ENCODE measurements at places on chromosomes 3 and 15.

DNA sequence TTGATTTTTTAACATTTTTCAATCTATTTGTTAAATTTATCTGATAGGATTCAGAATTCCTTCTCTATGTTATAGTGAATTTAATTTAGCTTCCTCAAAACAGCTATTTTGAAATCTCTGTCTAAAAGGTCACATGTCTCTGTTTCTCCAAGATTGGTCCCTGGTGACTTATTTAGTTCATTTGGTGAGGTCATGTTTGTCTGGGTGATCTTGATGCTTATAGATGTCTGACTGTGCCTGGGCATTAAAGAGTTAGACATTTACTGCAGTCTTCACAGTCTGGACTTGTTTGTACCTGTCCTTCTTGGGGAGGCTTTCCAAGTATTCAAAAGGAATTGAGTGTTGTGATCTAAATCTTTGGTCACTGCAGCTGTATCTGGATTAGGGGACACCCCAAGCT, 169.5 kb upstream of the C2CD4B start:
- no peak for DNase-seq

- DNase-seq = no peak
Observed at GRCh38 chr3:138081371-138082084, 33.9 kb downstream of the DZIP1L start.

DNA sequence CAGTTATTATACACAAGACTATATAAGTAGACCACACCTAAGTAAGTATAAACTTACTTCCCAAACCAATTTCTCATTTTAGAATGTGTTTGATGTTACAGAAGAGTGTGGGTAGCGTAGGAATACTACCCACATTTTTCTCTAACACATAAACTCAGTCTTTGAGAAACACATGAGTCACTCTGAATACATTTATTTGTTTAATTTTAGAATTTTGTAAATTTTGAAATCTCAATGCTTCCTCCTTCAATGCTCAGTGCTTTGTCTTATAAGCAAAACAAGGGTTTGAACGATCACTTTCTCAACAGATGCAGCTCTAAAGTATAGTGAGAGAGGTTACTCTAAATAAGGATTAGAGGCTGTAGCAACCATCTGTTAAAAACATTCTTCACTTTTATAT, 700.8 kb downstream of the SI start:
- DNase-seq = no peak

DNA sequence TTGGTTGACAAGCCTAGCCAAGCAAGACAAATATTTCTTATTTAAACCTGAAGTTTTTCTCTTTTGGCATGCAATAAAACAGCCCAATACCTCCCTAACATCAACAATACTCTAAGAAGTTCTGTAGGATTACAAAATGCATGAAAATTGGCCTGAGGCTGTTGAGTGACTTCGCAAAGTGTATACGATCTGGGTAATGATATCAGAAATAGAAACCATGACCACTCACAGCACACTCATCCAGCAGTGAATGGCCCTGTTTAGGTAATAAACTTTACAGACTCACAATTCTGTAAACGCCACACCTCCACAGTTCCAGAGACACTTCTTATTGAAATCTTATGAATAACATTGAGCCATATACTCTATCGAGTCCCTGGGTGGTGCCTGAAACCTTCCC, 83.0 kb upstream of the NAALADL2 start:
- no peak for DNase-seq

DNA sequence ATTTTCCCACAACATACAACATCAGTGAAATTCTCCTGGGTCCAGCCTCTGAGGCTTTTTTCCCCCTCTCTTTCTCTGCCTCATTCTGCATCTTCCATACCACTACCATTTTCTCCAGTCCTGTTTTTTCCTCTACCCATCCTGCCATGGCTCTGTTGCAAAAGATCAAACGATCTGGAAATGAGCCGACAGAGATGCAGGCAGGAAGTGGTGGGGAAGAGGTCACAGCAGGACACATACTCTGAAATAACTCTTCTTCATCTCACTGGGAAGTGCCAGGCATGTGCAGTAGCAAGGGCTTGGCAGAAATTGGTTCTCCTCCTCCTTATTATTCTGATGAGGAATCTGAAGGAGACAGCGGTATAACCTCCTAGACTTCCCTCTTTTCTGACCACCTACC, 114.3 kb downstream of the CORO2B start:
- DNase-seq = peak; percentile 62

DNA sequence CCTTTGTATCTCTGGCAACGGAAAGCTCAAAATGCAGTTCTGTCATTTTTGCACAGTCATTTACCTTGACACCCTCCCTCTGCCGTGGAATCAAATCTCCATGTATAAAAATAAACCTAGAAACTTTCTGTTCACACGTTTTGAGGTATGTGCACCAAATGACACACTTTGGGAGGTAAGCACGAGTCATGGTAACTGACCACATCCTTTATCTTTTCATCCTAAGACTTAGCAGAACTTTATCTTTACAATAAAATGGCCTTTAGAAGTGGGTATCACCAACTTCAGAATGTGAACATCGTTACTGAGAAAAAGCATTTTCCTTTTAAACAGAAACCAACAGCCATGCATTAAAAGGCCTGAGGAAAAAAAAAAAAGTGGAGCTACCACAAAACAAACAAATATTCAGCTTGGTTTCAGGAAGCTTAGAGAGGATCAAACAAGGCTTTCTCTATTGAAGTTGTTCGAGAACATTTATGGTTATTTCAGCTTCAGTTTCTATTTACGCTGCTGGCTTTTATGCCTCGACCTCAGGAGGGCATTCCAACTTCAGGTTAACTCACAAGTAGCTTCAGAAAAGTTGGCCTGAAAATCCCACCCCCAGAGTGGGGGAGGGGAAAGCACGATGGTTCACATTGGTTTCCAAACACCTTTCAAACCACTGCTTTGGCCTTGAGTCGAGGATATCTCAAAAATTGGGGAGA, 171.1 kb upstream of the ICE2 start:
- DNase-seq = peak; percentile 24

Measured in hematopoietic multipotent progenitor cell treated with erythropoietin and hydrocortisone succinate and interleukin-3 and kit ligand, for 4 days (in vitro differentiated cells).